ENCODE measurements at places on chromosomes 16 and 17.

- no peak for DNase-seq
Observed at GRCh38 chr16:88850531-88851199, 6.1 kb downstream of the GALNS start.

- no peak for DNase-seq
Observed at GRCh38 chr17:17514993-17515933, 19.1 kb upstream of the RASD1 start.

DNA sequence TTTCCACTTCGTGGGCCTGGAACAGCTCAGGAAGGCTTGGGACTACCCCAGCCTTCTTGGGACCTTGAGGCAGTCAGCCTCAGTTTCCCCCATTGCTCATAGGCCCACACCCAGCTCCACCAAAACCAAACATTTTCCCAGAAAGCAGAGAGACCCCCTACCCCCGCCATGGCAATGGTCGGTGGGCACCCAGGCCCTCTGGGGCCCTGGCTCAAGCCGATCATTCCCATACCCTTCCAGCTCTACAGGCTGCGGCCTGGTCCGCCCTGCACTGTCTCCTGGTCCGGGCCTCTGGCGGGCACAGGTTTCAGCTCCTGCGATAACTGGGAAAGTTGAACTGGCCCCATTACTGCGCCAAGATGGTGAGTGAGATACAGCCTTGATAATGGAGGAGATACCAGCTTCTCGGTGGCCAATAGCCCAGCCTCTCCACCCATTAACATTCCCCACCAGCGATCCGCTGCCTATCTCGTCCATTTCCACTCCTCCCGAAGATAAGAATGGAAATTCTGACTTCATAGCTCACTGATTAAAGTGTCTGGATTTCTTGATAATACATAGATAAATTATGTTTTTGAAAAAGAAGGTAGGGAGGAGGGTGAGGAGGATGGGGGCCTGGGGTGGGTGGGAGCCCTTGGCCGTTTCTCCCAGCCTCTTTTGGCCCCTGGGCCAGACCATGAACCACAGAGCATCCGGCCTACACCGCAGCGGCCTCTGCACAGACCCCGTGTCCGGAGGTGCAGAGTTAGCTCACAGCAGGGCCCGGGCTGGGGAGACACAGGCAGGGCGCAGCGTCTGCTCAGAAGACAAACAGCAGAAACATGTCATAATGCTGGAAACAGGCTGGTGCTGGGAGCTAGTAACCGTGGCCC lies 11.6 kb downstream of the ZFPM1 start:
- no peak for DNase-seq

- DNase-seq: no peak
Observed at GRCh38 chr17:76843703-76844484, 24.3 kb upstream of the MGAT5B start.

DNA sequence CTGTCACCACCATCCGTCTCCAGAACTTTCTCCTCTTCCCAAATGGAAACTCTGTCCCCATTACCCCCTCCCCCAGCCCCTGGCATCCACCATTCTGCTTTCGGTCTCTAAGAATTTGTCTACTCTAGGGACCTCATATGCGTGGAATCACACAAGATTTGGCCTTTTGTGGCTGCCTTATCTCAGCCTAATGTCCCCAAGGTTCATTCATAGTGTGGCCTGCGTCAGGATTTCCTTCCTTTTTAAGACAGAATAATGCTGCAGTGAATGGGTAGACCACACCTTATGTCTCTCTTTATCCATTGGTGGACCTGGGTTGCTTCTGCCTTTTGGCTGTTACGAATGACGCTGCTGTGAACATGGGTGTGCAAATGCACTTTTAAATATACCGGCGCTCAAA lies 139.7 kb upstream of the PLCG2 start:
- DNase-seq: no peak

DNA sequence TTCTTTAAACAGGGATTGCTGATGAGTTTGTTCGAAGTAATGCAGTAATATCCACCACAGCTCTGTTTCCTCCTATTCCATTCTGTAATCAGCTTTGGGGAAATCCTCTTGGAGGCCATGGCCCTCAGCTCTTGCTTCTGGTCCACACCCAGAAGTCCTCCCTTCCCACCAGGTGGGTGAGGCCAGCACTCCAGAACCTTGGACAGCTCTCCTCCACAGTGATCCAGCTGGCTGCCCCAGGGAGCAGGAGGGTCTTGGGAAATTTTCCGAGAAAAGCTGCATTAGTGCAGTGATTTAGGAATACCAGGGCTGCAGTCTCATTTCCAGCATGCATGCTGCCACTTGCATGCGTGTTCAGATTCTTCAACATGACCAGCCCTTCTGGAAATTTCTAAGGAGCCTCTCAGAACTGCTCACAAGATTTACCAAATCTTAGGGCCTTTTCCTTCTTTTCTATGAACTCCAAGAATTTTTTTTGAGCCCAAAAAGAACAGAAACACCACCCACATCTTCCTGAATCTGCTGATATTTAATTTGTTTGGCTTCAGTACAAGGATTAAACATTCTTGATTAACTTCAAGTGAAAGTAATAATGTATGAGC lies 4.2 kb downstream of the SMPD3 start:
- no peak for DNase-seq

- DNase-seq: no peak
Observed at GRCh38 chr17:51590071-51590656, 329.8 kb downstream of the UTP18 start.

GRCh38 chr17:79707931-79708891 lies 22.5 kb upstream of the ENPP7 start:
- DNase-seq: no peak

DNA sequence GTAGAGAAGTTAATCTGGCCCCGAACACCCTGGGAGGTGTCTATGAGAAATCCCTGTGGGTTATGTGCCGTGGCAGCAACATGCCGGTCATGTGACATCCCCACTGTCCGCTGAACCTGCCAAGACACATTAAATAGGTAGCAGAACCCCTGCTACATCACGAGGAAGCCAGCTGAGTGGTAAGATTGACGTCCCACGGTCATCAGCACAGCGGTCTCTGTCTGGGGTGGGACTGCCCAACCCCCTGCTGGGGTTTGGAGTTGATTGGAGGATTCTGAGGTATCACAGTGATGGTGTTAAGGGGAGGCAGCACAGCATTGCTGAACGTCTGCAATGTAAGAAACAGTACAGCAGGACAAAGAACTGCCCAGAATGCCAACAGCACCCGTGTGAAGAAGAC lies 2.0 kb downstream of the TMED6 start:
- DNase-seq: no peak

DNA sequence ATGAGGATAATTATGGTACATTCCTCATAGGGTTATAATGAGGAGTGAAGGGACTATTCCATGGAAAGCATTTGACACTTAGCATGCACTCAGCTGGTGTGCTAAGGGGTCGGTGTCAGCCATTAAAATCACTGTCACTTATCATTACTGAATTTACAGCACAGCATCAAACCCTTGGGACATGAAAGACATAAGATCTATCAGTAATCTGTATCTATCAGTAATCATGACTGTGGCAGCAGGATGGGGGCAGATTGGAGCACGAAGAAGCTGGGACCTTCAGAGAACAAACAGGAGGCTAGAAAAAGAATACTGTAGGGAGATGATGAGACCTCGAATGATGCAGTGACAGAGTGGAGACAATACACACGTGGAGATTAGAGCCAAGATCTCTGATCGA lies 73.5 kb upstream of the CLEC3A start:
- DNase-seq: no peak

GRCh38 chr17:40178660-40179059 lies 1.4 kb downstream of the RAPGEFL1 start:
- no peak for DNase-seq

DNA sequence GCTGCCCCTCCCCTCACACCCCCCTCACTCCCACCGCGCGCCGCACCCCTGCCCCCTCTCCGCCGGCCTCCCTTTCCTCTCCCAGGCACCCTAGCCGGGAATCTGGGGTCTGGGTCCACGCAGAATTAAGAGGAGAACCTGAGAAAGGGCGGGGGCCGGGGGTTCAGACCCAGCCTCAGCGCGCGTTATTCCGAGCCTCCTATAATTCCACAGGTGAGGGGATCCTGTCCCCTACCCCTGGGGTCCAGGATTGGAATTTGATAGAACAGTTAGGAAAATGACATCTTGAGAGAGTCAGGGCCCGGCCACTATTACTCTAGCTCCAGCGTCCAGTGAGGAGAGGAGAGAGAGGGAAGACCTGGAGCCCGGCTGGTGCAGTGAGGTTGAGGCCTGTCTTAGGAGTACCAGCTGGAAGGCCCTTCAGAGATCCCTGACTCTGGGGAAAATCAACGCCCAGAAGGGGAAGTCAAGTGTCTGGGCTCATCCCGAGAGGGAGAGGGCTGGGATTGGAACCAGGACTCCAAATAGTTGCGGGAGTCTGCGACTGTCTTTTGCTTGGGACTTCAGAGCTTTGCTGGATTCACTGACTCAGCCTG lies 17.3 kb downstream of the GRB7 start:
- DNase-seq: no peak

GRCh38 chr17:77892469-77893143 lies 65.9 kb upstream of the TNRC6C start:
- DNase-seq: no peak

DNA sequence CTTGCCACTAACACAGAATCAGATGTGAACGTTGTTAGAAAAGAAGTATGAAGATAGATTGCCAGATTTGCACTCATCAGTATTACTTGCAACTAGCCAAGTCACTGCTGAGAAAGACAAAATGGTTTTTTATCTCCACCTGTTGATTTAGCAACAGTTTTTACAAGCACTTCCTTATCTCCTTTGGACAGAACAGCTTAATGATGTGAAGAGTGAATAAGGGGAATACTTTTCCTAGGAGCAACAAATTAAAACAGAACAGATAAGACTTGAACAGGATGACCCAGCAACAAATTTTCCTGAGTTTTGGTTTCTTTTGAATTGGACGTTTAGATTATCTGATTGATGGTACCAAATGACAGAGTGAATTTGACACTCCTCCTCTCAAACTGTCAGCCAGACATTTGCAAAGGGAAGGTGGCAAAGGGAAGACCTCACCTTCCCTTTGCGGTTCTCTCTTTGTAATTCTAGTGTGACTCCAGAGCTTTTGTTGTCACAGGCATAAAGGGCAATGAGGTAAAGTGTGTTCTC lies 130.6 kb downstream of the NLK start:
- DNase-seq: peak; percentile 59

- no peak for DNase-seq
Observed at GRCh38 chr16:85991856-85992255, 92.9 kb downstream of the IRF8 start.

- DNase-seq: no peak
Observed at GRCh38 chr17:32271844-32272243, 6.2 kb downstream of the RHBDL3 start.

DNA sequence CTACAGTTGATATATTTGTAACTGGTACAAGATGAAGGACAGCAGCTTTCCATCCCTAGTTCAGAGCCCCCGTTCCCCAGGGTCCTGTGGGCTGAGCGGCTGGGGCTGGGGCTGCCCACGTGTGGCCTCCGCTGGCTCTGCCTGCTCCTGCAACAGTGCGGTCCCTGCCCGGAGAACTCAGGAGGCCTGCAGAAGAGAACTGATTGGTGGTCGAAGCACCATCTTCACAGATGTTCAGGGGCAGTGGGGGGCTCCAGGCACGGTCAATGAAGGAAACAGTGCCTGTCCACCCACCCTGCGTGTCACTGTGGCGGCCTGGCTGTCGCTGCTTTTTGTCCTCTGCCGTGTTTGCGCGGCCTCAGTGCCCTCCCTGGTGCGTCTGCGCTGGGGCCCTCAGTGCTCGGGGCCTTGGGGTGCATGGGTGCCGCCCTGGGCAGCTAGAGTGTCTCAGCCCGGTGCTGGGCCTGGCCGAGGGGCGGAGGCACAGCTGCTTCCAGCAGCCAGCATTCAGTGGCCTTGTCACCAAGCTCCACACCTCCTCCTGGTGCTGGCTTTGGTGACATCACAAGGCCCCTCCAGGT lies 4.2 kb upstream of the NUDT16L1 start:
- DNase-seq: no peak

DNA sequence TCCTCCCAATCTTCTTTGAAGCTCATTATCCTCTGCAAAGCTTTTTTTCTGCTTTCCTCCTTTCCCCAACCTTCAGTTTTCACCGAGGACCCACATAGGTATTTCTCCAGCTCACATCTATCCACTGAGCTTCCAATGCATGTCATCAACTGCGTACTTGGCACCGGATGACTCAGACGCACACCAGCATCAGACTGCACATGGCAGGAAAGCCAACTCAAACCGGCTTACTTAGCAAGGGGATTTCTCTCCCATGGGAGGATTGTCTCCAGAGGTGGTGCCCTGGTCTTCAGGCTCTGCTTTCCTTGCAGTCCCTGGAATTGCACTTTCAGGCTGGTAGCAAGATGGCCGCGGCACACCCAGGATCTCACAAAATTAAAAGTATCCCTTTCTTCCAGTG lies 1.7 kb upstream of the AKTIP start:
- no peak for DNase-seq

GRCh38 chr16:70573451-70574121 lies 50.0 kb downstream of the SF3B3 start:
- no peak for DNase-seq

- no peak for DNase-seq
Observed at GRCh38 chr17:9178319-9178718, 157.0 kb downstream of the NTN1 start.

DNA sequence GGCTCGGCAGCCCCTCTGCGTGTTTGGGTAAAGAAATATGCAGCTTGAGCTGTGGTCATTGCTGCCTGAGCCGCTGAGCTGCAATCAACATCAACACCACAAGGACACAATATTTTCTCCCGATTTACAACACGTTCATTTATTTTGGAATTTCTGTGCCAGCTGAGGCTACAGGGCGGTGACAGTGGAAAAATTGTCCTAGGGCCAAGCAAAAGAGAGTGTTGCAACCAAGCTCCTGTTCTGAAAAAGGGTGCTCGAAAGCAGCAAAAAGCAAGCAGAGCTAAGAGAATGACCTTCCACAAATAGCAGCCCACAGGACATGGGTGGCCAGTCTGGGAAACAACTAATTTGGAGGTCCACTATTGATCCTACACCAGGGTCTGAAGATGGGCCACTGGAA lies 35.4 kb upstream of the NOG start:
- no peak for DNase-seq

- DNase-seq: no peak
Observed at GRCh38 chr17:63998721-63999679, 849 bp downstream of the PRR29 start.

GRCh38 chr16:47492428-47493377 lies 31.6 kb downstream of the PHKB start:
- peak; percentile 54 for DNase-seq

GRCh38 chr16:57144027-57144426 lies 41.8 kb downstream of the PSME3IP1 start:
- no peak for DNase-seq

- DNase-seq: no peak
Observed at GRCh38 chr17:44284024-44284400, 16.1 kb upstream of the SLC4A1 start.

- DNase-seq: no peak
Observed at GRCh38 chr17:16085066-16085699, 85.6 kb downstream of the TTC19 start.

DNA sequence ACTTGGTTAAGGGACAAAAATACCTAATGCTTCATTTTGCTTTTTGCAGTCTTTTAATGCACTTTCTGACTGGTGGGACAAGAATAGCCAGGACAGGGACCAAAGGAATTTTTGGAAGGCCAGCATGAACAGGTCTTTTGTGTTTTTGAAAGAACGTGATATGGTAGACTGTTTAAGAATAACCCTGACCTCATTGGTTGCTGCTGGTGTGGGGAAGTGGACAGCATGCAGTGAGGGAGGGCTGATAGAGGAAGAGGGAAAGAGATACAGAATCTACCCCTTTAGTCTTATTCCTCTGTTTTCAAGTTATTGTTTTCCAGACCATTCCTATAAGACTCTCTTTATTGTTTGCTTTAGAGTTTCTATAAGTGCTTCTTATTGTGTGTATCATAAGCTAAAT lies 816.2 kb downstream of the CDH11 start:
- DNase-seq: no peak

All from CMK (cell line).